ENCODE measurements at places on chromosomes 13 and 19.

DNA sequence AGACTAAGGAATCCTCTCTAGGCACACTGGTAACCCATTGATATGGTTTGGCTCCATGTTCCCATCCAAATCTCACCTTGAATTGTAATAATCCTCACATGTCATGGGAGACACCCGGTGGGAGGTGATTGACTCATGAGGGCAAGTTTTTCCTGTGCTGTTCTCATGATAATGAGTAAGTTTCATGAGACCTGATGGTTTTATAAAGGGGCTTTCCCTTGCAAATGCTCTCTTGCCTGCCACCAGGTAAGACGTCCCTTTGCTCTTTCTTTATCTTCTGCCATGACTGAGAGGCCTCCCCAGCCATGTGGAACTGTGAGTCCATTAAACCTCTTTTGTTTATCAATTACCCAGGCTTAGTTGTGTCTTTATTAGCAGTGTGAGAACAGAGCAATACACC is 81.4 kb upstream of the GPC6 start:
- no peak for DNase-seq

GRCh38 chr13:44919104-44919804 is 70.0 kb downstream of the NUFIP1 start:
- DNase-seq: no peak

GRCh38 chr19:6705931-6706632 is 14.4 kb downstream of the C3 start:
- DNase-seq: no peak

GRCh38 chr13:48570216-48570828 is 37.4 kb upstream of the RCBTB2 start:
- DNase-seq: no peak

- DNase-seq: no peak
Observed at GRCh38 chr13:108267347-108267746, 2.2 kb upstream of the TNFSF13B start.

All from coronary artery (tissue), 2 donors.